ENCODE measurements at places on chromosomes 3 and 15.

DNA sequence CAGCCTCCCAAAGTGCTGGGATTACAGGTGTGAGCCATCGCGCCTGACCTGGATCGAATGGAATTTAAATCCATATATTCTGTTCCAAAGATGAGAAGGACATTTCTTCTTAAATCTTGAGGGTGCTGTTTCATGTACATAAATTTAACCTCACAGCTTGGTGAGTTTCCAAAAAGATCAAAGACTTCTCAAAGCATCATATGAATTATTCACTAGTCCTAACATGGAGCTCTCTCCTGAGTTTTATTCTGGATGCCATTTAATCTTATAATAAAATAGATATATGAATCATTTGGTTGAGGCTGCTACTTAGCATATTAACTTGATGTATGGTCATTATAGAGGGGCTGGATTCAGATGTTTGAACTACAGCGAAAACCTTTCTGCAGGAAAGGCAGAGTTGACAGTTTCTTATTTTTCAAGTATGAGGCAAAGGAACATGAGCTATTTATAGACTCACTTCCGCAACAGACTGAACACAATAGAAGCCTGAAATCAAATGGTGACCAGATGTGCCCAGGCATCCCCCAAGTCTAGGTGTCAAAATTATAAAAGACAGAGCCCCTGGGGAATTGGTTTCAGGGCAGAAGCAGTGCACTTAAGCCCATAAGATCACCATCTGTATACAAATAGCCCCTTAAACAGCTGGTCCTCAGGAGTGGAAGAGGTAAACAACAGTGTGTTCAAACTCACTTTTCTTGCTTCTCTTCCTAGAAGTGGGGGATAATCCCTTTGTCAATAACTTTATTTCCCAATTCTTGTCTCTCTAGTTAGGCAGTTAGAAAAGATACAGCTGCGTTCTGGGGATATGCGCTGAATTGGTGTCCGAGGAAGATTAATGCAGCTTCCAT is 29.7 kb downstream of the STARD9 start:
- DNase-seq, result peak; percentile 35

- DNase-seq, result no peak
These were observed 26.5 kb downstream of the ANKDD1A start for GRCh38 chr15:64938192-64938591.

- DNase-seq, result peak; percentile 25
These were observed 720.9 kb upstream of the SEMA6D start for GRCh38 chr15:46996359-46996758.

DNA sequence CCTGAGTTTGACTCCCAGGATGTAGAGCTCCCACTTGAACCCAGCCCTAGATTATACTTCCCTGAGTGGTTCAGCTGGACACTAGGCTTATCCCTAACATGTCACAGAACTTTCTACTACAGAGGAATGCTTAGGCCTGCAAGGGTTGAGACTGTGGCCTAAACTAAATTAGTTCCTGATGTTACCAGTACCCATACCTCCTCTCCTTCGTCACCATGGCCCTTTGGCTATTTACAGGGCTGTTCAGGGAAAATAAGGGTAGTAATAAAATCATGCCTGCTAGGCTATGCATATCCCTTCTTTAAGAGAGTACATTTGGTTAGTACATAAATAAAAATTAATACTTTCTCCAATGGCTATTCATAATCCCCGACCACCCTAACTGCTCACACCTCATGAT is 356.4 kb upstream of the RASGRP1 start:
- DNase-seq, result no peak

DNA sequence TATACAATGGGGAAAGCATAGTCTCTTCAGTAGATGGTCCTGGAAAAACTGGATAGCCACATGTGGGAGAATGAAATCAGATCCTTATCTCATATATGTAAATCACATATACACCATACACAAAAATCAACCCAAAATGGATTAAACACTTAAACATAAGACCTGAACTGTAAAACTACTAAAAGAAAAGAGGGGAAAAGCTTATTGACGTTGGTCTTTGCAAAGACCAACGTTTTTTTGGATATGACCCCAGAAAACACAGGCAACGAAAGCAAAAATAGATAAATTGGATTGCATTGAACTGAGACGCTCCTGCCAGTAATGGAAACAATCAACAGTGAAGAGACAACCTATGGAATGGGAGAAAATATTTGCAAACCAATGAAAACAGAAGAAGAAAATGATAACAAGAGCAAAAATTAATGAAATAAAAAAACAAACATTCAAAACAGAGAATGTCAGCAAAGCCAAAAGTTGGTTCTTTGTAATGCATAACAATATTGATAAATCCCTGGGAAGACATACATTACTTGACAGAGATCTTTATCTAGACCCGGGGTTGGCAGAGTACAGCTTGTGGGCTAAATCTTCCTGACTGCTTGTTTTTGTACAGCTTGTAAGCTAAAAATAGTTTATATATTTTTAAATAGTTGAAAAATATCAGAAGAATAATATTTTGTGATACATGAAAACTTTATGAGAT is 86.9 kb downstream of the NEO1 start:
- no peak for DNase-seq

DNA sequence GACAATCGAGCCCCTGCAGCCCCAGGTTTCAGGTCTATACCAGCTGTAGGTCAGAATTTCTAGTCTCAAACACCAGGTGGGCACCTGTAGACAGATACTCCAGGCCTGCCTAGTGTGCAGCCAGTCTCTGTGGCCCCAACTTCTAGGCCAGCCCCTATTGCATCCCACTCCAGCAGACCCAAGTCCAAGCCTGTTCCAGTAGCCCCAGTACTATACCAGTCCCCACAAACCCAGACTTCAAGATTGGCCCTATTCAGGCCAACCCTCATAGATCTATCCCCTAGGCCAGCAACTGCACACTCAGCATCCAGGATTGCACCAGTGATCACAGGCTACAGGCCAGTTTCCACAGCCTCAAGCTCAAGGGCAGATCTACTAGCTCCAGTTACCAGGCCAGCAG is 344.0 kb downstream of the PYDC2 start:
- DNase-seq, result no peak

GRCh38 chr3:14169871-14170270 is 8.5 kb downstream of the XPC start:
- no peak for DNase-seq

GRCh38 chr15:79218588-79219200 is 63.8 kb upstream of the ANKRD34C start:
- DNase-seq, result peak; percentile 21

- DNase-seq, result peak; percentile 14
These were observed 26.8 kb upstream of the SEMA4B start for GRCh38 chr15:90174140-90174875.

GRCh38 chr3:114405202-114405990 is 111.6 kb downstream of the TIGIT start:
- DNase-seq, result no peak

GRCh38 chr3:156483426-156483825 is 71.5 kb downstream of the SSR3 start:
- peak; percentile 82 for DNase-seq

- peak; percentile 70 for DNase-seq
These were observed 7.5 kb upstream of the CMTM6 start for GRCh38 chr3:32510075-32510724.

GRCh38 chr15:95875121-95875643 is 455.3 kb upstream of the NR2F2 start:
- DNase-seq, result peak; percentile 72

- no peak for DNase-seq
These were observed 29.5 kb downstream of the GYG1 start for GRCh38 chr3:149020839-149021252.
